Dermis blood vessel endothelial cell (primary cell): ENCODE measurements at places on chromosomes 1 and 21.
A peak's percentile ranks its signal among the peaks of the same experiment; 100 is the strongest.

DNA sequence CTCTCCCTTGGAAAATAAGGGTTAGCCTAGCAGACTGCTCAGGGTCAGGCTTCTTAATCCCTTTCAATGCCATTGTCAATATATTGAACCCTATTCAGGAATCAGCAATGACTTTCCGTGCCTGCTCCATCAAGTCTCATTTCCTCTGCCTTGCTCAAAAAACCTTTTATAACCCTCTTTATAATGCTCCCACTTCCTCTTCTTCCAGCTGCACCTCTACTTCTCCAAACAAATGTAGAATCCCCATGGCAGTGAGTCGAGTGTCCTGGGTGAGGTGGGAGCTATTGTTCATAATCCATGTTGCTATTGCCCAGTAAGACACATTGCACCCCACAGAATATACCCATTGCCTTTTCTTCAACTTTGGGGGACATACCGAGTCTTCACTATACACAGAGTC lies 58.6 kb downstream of the OLIG1 start:
- DNase-seq, result no peak

GRCh38 chr1:42922687-42923366 lies 35.8 kb downstream of the SLC2A1 start:
- peak; percentile 84 for DNase-seq

DNA sequence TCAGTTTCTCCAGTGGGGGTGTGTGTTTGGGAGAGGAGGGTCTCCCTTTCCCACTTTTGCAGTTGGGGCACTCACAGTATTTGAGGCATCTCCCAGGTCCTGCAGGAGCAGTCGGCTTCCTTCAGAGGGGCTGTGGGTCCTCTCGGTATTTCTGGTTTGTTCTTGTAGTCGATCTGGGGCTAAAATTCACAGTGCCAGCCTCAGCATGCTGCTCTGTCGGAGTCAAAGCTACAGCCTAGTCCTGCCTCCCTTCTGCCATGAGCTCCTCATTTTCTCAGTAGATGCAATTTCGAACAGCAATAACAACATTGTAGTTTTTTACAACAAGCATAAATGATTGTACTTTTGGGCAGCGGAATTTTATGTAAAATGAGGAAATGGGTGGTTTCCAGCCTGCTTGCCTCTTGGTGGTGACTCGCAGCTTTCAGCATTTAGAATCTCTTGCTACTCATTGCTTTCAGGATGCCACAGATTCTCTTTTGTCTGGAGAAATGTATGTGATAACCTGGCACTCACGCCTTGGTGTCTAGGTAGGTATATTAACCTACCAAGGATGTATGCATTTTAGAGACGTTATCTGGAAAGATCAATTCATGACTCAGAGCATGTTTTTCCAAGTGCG lies 82.4 kb upstream of the C21orf91 start:
- DNase-seq, result no peak

GRCh38 chr1:148373192-148373925 lies 109.7 kb downstream of the PPIAL4G start:
- no peak for DNase-seq

DNA sequence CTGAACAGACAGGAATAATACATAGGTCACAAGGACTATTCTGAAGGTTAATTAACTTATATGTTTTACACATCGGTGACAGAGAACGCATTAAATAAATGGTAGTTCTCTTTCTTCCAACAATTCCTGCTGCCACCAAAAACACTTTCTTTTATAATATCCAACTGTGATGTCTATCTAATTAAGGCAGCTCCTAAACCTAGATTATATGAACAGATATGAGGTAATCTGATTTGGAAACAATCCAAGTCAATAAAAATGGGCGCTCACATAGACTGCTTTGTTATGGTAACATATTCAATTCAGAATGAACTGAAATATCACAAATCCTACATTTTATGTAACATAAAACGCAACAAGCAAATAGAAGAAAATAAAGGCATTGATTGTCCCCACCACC lies 16.0 kb downstream of the CYYR1 start:
- no peak for DNase-seq
